T-helper 22 cell (primary cell): ENCODE measurements at places on chromosomes 2 and 18.

- DNase-seq, result no peak
These were observed 36.0 kb downstream of the ARHGEF4 start for GRCh38 chr2:130872741-130873125.

DNA sequence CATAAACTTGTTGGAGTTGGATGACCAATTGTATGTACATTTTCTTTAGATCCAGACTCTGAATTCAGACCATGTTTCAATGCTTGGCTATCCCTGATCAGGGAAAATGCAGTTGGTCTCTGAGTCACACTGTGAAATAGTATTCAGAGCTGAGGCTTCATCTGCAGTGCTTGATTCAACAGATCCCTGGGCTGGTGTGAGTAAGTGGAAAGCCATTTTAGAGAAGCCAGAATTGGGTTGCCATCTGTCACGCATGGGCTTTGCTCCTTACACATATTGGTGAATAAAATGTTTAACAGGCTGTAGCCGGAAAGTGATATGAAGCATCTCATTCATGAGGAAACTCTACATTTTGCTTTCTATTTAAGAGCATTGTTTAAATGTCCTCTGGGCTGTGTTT lies 50.0 kb upstream of the ACYP2 start:
- DNase-seq, result no peak

DNA sequence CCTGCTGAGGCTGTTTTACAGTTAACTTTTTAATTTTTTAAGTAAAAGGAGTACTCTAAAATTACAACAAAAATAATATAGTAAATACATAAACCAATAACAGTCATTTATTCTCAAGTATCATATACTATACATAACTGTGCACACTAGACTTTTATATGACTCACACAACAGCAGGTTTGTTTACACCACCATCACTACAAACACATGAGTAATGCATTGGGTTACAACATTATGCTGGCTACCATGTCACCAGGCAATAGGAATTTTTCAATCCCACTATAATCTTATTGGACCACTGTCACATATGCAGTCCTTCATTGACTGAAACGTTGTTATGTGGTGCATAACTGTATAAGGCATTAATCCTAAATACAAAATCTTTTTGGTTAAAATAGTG lies 42.5 kb downstream of the RASGRP3 start:
- no peak for DNase-seq

GRCh38 chr2:61707984-61708852 lies 145.6 kb downstream of the FAM161A start:
- no peak for DNase-seq

- no peak for DNase-seq
These were observed 40.8 kb downstream of the ATOH8 start for GRCh38 chr2:85794491-85795121.

DNA sequence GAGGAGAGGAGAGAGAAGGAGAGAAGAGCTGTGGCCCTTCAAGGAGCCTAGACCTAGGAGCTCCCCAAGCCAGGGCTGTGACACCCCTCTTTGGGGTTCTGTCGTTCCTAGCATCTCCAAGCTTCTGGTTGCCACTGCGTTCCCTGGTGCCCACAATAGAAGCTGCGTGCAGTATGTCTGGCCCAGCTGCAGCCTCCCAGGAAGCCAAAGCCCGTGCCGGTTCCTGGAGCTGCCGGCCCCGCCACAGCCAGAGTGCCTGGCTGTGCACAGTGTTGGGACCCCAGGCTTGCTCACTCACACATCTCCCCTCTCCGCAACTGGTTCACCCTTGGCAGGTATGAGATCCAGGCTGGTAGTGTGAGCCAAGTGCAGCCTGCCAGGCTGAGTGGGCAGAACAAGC lies 367.7 kb upstream of the MC4R start:
- no peak for DNase-seq

GRCh38 chr2:15608392-15608761 lies 16.7 kb downstream of the DDX1 start:
- no peak for DNase-seq

GRCh38 chr2:99757611-99758114 lies 267.8 kb upstream of the REV1 start:
- DNase-seq, result no peak

DNA sequence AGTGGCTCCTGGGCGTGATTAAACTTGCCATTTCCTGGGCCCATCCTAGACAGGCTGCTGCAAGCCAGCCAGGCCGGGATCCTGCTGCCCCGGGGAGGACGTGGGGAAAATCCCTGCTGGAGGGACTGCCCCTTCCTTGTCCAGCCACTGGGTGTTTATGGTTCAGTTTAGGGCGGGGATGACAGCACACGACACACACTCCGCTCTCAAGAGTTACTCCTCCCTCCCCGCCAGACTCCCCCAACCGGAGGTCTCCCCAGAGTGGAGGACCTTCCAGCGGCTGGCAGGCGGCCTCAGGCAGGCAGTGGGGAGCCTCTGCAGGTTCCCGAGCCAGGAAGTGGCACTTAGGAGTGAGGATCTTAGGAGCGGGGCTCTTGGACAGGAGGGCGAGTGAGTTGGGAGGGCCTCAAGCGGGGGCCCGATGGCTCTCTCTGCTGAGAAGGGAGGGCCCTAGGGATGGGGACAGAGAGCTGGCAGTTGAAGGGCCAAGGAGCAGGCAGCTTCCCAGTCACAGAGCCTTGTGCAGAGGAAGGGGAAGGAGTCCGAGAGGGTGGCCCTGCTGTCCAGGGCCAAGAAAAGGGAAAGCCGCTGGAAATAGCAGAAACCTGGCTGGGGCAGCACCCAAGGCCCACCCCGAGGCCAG lies 5.7 kb upstream of the GPR35 start:
- DNase-seq, result no peak

DNA sequence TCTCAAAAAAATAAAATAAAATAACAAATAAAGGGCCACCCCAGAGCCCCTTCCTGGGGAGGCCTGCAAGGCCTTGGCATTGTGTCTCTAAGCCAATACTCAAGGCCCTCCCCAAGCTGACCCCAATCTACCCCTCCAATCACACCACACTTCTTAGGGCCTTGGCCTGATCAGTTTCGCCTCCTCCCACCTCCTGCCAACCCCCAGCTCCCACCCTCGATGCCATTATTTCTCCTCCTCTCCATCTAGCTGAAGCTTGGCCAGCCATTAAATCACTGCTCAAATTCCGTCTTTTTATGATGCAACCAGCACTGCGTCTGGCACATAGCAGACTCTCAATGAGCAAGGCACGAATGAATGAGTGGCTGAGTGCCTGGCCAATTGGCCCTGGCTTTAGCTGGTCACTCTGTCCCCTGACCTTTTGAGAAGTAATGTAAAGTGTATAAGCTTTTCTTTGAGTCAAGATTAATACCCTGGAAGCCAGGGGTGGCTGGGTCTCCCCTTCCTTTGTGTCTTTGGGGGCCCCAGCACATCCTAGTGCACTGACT lies 55.9 kb downstream of the SMAD7 start:
- DNase-seq, result no peak

- no peak for DNase-seq
These were observed 77.2 kb upstream of the NFU1 start for GRCh38 chr2:69514406-69514805.

- DNase-seq, result no peak
These were observed 177.3 kb upstream of the ST6GAL2 start for GRCh38 chr2:107063228-107063627.

DNA sequence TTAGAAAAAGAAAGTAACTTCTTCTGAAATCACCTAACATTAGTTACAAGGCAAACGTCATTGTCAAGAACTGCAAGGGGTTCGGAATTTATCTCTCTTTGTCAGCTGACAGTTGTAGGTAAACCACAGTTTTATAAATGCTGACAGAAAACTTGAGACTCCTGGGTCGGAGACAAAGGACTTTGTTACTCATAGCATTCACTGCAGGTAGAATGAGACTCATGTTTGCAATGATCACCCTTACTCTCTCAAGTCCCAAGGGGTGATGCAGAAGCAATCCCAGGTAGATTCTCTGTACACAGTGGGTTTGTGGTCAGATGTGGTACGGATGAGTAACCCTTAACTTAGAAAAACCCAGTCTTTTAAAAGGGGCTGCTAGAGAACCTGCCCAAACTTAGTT lies 757.8 kb downstream of the TRIB2 start:
- no peak for DNase-seq

DNA sequence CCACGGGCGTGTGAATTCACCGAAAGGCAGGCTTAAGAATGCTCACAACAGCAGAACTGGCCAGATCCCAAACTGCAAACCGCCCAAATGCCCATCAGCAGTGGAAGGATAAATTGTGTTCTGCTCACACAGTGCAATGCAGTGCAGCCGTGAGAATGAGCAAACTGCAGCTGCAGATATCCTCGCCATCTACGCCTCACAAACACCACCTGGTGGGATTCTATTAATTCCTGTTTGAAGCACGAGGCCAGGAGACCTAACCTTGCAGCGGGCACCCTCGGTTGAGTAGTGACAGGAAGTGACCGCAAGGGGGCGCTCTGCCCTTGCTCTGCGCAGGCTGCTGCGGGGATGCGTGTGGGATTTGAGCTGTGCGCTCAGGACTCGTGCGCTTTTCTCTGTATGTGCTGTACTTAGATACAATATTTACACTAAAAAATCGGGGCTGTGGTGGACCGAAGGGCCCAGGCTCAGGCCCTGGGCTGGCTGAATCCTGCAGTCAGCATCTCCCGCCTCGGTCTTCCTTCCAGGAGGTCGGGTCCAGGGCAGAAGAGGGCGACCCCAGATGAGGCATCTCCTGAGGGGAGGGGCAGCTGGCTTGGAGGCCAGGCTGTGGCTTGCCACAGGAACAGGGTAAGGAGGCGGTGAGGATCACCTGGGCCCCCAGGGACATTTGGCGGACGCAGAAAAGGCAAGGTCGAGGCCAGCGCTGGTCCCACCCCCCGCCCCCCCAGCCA lies 19.8 kb upstream of the PDIA6 start:
- peak; percentile 53 for DNase-seq

GRCh38 chr2:51225377-51225776 lies 193.4 kb upstream of the NRXN1 start:
- no peak for DNase-seq

DNA sequence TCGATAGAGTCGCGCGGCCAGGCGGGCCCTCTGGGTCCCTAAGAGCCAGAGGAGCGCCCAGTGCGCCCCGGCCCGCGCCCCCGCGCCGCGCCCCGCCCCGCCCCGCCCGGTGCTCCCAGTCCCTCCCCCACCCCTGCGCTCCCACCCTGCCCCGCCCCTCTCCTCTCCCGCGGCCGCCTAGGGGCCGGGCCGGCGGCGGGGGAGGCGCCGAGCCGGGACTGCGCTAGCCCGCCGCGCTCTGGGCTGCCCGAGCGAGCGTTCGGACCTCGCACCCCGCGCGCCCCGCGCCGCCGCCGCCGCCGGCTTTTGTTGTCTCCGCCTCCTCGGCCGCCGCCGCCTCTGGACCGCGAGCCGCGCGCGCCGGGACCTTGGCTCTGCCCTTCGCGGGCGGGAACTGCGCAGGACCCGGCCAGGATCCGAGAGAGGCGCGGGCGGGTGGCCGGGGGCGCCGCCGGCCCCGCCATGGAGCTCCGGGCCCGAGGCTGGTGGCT lies at the start of gene GPC1:
Gene GPC1, plus strand, starts transcription at position 207 of the 491 bp plus-strand sequence. Its CDS starts 256 bp downstream, at position 463.
- DNase-seq, result peak; percentile 53

GRCh38 chr2:20611077-20611843 lies 39.6 kb downstream of the HS1BP3 start:
- DNase-seq, result no peak

GRCh38 chr18:79434607-79435401 lies 39.1 kb downstream of the NFATC1 start:
- DNase-seq, result no peak

DNA sequence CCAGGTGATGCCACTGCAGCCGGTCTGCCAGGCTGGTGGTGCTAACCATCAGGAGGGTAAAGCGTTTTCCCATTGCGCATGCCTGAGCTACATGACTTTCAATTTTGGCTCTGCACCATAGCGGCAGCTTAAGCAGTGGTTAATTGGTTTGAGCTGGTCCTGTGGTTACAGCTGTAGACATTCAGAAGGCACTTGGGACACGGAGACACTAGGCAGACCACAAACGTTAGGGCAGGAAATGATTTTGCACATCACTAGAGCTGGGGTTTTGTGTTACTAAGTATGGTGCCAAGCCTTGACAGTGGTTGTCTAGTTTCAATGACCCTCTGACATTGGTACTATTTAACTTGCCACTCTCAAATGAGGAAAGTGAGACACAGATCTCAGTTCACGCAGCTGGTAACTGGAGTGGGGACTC lies 28.9 kb upstream of the CNOT11 start:
- peak; percentile 7 for DNase-seq

- no peak for DNase-seq
These were observed 98.2 kb downstream of the DYSF start for GRCh38 chr2:71551631-71551915.

- no peak for DNase-seq
These were observed 263.7 kb downstream of the ALK start for GRCh38 chr2:29657674-29658073.

- DNase-seq, result no peak
These were observed 25.8 kb downstream of the PLB1 start for GRCh38 chr2:28521663-28522062.

DNA sequence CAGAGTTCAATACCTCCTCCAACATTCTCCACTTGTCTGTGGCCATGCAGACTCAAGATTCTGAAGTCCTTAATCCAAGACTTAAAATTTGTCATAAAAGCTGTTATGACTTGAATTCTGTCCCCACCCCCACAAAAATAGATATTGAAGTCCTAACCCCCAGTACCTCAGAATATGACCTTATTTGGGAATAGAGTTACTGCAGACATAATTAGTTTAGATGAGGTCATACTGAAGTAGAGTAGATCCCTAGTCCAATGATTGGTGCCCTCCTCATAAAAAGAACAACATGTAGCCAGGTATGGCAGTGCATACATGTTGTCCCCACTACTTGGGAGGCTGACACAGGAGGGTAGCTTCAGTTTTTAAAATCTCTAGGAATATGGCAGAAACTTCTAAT lies 9.2 kb downstream of the TPGS2 start:
- DNase-seq, result no peak
